ENCODE measurements at places on chromosomes 7 and 10.

DNA sequence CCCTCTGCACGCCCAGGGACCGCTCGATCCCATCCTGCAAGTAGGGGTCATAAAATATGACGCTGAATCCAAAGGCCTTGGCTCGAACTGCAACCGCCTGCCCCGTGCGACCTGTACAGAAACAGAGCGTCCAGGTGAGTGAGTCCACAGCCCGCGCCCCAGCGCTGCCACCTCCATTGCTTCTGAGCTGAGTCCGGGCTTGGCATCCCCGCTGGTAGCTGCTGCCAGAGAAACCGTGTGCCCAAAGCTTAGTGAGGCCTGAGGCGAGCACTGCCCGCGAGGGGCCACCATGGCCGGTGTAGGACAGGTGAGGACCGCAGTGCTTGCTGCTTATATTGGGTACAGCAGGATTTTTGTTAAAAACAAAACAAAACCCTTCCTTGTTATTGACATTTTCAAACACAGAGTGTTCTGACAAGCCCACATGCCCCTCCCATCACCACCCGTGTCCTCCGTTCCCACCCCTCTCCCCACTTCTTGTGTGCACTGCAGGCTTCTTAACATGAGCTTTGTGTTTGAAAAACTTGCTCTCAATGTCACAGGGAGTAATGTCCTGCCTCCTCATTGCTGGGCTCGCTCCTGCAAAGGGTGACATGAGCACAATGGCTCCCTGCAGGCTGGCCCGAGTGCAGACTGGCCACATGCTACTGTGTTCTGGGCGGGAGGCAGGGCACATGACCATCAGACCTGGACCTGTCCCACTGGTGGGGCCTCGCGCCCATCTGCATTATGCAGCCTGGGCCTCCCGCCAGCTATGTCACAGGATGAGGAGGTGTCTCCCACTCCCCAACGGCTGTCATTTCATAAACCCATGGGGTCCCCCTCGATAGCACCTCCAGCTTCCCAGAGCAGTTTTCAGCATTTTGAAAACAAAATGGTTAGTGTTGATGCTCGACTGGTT, 52.9 kb downstream of the ZRANB1 start:
- no peak for DNase-seq

DNA sequence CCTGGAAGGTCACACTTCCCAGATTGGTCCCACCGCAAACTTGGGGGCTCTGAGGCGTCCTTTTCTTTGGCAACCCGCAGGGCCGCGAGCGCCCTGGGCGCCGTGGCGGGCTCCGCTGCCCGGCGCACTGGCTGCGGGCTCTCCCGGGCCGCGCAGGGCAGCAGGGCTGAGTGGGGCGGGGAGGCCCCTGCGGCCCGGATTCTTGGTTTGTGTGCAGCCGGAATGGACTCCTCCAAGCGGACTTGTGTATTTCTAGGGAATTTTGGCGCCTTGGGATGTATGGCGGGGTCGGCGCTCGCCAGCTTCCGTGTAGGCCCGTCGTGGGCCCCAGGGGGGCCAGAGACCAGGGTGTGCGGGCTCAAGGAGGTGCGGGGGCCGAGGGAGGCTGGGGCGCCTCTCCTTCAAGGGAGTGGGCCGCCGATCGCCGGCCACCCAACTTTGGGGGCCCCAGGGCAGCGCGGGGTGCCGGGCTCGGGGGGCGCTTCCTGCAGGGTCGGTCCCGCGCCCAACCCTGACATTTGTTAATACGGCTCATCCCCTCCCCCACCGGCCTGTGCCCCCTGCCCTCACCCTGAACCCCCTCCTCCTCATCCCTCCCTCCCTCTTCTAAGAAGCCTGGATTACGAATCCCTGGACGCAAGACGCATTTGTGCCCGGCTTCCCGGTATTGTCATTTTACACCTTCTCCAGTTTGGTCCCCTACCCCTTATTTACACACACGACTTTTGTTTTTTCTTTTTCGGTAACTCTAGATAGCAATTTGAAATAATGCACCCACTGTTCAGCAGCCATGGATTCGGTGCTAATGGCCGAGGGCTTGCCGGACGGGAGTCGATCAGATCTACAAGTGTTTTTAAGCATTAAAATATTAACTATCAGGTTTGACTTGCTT, 2.5 kb downstream of the TCF7L2 start:
- DNase-seq: no peak

DNA sequence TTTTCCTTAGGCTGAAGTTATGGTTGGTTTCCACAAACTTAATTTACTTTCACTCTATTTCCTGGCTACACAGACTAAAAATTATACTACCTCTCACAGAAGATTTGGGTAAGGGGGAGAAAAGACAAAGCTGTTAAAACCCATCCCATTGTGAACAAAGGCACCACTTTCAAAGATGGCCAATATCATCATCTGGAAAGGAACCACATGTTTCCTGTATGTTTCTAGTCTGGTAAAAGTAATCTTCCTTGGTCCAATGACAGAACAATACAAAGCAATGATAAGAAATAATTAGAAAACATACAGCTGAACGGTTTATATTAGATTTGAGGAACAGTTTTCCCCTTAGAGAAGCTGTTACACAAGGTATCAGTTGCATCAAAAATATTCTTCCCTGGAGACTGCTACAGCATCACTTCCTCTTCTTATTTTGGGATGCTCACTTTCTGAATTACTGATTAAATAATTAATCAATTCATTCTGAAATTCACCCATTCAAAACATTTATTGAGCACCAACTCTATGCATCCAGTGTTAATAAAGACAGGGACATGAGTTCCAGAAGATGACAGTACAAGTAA, 8.5 kb upstream of the SFR1 start:
- no peak for DNase-seq

- DNase-seq: no peak
Measured at GRCh38 chr7:105828141-105828540, 48.3 kb downstream of the ATXN7L1 start.

- no peak for DNase-seq
Measured at GRCh38 chr7:80640846-80641245, 2.4 kb downstream of the CD36 start.
